Inflammatory macrophage treated with lipopolysaccharide for 4 hours (primary cell): ENCODE measurements at places on chromosomes 1 and 21.

GRCh38 chr1:27001570-27002360 lies 8.3 kb downstream of the TRNP1 start:
- peak; percentile 94 for DNase-seq

DNA sequence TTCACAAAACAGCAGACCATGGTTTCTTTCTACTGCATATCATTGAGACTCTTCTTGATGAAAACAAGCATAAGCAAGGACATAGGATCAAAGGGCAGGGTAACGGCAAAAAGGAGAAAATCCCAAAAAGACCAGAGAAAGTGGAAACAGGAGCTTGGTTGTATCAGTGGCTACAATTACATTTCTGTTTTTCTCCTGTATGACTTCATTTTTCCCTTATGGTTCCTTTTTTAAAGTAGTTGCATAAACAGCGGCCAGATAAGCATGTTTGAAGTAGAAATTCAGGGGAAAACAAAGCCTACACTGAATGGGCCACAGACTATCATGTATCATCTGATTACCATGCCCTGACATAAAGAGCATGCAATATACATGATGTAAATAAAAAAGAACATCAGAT lies 4.6 kb downstream of the EGLN1 start:
- DNase-seq: peak; percentile 62

DNA sequence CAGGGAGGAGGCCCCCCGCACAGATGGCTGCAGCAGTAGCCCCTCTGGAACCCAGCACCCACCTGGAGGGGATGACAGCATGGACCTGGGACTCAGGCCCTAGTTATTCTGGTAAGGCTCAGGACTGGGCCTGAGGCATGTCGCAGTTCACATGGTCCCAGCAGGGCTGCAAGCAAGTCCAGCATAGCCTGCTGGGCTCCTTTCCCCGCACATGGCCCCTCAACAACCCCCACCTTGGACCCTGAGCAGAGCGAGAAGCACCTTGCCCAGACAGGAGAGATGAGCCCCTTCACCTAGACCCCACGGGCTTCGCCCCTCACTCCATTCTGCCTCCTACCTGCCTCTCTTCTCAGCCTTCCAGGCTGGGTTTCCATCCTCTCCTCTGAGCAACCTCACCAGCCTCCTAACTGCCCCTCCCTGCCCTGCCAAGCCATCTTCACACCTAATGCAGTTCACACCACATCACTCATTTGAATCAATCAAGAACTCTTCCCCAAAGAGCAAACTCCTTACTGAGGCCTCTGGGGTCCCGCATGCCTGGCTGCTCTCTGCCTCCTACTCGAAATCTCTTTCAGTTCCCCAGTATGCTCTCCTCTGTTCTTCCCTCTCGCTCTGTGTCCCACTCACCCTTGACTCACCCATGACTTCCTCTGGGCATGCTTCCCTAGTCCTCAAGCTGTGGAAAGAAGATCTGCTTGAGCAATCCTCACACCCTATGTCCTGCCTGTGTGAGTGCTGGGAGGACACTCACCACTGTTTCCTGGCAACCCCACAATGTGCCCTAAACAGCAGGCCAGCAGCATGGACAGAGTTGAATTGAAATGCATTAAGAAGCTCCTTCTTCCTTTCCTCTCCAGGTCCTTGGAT lies 9.4 kb upstream of the THEMIS2 start:
- DNase-seq: peak; percentile 99

DNA sequence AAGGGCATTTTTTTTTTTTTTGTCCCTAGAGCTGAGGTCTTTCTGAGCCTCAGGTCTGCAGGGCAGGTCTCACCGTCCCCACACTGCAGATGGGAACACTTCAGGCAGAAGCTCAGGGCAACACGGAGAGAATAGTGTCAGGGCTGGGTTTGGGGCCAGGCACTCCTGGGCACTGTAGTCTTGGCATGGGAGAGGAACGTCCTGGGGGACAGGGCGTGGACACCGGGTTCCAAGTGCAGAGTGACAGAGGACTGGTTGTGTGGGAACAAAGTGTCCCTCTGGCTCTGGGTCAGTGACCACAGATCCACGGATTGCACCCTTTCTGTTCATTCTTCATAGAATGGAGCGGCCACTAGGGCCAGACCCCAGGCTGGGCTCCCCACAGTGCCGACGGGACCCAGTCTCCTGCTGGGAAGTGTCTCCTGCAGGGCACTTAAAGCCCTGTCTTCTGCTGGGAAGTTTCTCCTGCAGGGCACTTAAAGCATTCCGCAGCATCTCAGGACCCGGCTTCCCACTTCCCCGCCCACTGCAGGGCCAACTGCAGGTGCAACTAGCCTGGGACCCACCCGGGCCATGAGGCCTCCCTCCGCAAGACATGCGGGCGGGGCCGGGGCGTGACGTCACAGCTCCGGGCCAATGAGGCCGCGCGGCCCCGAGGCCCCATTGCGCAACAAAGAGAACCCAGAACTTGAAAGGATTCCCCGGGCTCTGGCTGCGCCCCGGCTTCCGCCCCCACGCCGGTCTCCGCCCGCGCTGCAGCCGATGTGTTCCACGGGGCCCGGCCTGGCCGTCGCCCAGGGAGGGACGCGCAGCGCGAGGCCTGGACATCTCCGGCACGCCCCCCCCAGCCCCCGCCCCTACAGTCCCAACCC lies 1.2 kb downstream of the GPR153 start:
- DNase-seq: peak; percentile 85

- no peak for DNase-seq
These were observed 53.6 kb downstream of the PEX14 start for GRCh38 chr1:10528066-10529014.

DNA sequence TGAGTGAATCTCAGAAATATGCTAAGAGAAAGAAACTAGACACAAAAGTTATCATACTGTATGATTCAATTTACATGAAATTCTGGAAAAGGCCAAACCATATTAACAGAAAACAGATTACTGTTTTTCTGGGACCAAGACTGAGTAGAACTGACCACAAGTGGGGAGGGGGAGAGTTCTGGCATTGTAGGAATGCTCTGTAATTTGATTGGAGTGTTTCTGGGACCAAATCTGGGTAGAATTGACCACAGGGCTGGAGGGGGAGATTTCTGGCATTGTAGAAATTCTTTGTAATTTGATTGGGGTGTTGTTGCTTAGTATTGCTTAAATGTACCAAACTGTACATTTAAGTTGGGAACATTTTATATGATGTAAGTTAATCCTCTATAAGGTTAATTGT lies 3.4 kb upstream of the OR10K1 start:
- no peak for DNase-seq

GRCh38 chr1:240803151-240803550 lies 191.2 kb upstream of the GREM2 start:
- no peak for DNase-seq

DNA sequence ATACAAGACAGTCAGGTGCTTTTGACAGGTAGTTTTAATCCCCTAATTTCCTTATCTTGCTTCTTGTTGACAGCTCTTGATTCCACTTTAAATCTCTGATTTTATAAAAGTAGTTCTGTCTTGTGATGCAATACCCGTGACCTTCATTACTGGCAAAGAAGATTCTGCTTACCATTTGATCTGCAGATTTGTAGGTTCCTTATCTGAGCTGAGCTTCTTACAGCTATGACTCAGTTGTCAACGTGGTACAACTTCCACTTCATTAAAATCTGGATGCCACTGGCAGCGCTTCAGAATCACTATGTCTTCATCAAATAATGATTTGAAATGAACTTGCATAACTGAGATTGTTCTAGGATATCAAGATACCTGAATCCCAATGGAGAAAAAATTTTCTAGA lies 543.6 kb upstream of the B3GALT2 start:
- DNase-seq: no peak

DNA sequence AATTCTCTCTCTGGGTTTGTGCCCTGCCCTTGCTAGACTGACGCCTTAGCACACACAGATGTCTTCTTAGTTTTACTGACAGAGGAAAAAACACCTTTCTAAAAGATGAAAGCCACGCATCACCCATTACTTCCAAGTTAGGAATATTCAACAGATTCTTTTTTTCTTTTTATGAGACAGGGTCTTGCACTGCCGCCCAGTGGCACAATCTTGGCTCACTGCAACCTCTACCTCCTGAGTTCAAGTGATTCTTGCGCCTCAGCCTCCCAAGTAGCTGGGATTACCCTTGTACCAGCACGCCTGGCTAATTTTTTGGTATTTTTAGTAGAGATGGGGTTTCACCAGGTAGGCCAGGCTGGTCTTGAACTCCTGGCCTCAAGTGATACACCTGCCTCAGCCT lies 169.2 kb downstream of the APP start:
- no peak for DNase-seq

DNA sequence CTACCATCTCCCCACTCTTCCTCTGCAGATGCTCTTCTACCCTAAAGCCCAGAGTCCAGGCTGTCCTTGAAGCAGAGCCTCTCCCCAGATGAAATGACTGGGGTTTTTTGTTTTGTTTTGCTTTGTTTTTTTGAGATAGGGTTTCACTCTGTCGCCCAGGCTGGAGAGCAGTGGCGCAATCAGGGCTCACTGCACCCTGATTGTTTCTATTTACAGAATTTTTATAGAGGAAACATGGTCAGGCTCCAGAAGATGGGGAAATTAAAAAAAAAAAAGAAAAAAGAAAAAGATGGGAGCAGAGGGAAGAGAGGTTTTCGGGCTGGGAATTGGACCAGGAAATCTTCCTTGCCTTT lies 43.7 kb upstream of the ZNF281 start:
- no peak for DNase-seq

DNA sequence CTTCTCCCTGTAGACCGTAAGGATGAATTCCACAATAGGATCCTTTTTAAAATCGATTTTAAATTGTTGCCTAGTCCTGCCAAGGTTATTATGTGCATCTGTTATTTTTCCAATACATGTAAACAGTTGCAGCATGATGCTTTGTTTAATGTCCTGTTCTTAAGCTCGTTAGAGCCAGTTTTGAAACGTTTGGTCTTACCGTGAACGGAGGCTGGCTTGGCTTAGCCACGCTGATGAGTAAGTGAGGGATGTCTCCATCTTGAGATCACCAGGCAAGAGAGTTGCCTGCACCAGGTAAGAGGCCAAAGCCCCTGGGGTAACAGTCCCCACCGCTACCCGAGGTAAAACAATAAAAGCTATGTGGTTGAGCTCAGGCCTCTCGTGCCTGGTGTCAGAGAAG lies 17.3 kb downstream of the CSTB start:
- DNase-seq: no peak

GRCh38 chr1:27111626-27112573 lies 43.0 kb downstream of the SLC9A1 start:
- DNase-seq: peak; percentile 100

DNA sequence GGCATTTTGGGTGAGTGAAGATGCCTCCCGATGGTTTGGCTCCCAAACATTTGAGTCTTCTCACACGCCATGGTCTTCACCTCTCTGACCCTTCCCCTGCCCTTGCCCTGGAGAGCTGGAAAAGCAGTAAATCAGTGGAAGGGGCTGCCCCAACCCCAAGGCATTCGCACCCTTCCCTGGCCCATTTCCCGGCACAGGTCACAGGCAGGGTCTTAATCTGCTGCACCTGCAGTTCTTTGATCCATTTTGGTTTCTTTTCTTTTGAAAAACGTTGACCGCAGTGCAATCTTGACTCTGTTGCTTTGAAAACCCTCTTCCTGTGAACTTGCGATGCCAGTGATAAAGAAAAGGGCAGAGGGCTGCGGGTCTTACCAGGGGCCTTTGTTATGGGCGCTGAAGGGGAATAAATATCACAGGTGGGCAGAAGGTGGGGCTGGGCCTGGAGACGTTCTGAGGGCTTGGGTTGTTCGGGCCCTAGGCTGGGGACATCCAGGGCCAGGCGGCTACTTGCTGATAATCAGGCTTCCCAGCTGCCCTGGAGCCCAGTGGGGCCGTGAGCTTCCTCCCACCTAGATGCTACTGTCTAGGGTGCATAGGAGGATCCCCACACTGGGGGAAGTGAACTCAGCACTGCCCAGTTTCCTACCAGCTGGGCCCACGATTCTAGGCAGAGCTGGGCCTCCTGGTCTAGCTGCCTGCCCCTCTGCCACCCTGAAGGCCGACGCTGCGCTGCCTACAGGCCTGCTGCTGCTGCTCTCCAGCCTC lies 38.6 kb upstream of the EPS8L3 start:
- no peak for DNase-seq

- no peak for DNase-seq
These were observed 88.6 kb downstream of the NEK7 start for GRCh38 chr1:198245379-198245778.

DNA sequence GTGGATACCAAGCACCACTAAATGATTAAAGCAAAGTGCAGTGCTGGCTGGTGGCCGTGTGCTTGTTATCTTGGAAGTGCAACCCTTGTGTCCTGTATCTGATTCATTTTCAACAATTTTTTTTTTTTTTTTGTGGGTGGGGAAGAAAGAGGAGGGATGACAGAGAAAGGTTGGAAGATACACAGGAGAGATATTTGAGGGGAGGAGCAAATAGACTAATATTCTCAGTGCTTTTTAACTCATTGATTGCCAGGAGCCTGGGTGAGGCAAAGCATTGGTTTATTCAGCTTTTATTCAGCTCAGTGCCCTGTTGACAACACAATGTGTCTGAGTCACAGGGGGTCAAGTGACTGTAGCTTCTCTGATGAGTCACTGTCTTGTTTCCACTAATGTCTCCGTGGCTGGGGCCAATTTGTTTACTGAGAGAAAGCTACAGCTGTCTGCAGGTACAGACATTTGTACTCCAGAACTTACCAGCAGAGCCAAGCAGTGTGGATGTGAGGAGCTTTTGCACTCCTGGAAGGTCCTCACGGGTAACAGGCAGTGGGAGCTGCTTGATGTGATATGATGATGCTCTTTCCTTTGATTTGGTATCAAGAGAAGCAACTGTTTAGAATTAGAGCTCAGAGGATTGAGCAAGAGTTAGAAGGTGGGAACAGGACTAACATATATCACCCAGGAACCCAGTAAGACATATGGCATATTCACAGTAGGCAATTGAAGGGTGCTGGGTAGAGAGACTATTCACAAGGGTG lies 23.6 kb upstream of the DNM3 start:
- DNase-seq: peak; percentile 84

DNA sequence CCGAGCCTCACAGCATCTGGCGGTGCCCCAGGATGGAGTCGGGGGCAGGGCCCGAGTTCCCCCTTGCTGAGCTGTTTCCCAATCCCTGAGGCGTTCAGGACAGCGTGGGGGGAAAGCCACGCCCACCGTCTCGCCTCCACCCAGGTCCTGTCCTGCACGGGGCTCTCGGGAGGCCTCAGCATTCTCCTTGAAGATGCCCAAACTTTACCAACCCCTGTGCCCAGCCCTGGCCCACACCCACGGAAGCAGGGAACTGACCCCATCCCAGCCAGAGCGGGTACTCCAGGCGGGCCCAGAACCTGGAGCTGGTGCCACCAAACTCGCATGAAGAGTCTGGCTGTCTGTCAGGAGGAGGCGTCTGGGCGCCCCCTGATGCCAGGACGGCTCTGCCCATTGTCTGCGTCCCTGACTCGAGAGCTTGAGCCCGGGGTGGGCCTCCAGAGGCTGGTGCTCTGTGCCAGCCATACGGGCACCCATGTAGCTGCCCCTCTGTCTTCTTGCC lies 35.3 kb upstream of the POFUT2 start:
- no peak for DNase-seq

DNA sequence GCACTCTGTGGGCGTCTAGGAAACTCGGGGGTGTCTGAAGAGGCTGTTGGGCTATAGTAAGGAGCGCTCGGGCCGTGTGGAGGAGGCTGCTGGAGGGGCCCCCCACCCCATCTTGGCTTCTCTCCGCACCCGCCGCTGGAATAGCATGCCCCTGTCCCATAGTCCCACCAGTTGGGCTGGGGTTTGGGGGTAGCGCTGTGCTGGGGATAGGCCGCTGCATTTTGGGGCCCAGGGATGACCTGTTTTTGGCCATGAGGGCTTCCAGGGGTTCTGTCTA lies 511 bp downstream of the EFNA3 start:
- no peak for DNase-seq

- no peak for DNase-seq
These were observed 6.6 kb upstream of the THRAP3 start for GRCh38 chr1:36217670-36218069.
